Amniotic epithelial cell (primary cell): ENCODE measurements at places on chromosomes 3 and 15.

- DNase-seq: no peak
These were observed 283.4 kb upstream of the LYSMD4 start for GRCh38 chr15:100016632-100017031.

- peak; percentile 49 for DNase-seq
These were observed 27.1 kb upstream of the LACTB start for GRCh38 chr15:63094495-63094931.

DNA sequence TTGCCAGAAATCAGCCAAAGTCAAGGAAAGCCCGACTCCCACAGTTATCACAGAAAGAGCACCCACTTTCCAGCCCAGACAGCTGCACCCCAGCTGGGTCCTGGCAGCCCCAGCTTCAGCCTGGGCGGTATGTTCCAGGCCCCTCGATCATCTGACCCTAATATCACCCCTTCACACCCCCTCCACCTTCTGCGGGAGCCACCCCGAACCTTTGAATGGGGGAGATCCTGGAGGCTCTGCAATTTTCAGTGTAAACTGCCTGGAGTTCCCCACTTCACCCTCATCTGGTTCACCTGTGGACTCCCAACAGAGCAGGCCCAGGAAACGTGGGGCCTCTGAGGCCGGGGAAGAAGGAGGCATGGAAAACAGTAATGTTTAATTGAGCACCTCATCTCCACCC lies 5.9 kb downstream of the PRSS50 start:
- DNase-seq: no peak

DNA sequence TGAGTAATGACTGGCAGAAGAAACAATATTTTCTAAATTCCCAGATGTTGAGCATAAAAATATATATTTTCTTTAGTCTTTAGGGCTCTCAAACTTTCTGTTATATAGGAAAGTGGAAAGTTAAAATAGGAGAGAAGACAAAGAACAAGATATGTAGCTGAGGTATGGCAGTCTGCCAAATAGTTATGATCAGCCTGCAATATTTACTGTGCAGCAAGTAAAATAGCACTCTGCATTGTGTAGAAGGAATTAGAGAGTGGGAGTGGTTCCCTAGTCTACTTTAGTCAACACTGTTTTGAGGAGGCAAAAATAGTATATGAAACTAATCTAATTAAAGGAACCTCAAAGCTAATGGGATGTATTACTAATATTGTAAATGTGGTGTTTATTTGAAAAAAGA lies 978.1 kb upstream of the ALCAM start:
- peak; percentile 73 for DNase-seq

GRCh38 chr15:84826369-84826823 lies 9.2 kb downstream of the ALPK3 start:
- DNase-seq: peak; percentile 27

DNA sequence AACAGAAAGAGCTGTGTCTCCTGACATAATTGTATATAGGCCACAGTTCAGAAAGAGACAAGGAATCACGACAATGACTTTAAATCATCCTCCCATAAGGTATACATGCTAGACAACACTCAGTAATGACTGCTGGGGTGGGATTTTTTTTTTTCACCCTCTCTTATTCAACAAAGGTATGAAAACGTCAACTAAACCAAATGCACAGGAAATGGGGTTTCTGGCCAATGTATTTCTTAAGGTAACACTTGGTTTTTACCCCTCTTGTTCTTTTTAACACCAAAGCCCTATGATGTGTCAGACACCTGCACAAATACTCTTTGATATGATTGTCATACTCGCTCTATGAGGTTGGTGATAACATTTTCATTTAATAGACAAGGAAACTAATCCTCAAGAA lies 78.3 kb downstream of the MCF2L2 start:
- DNase-seq: no peak

DNA sequence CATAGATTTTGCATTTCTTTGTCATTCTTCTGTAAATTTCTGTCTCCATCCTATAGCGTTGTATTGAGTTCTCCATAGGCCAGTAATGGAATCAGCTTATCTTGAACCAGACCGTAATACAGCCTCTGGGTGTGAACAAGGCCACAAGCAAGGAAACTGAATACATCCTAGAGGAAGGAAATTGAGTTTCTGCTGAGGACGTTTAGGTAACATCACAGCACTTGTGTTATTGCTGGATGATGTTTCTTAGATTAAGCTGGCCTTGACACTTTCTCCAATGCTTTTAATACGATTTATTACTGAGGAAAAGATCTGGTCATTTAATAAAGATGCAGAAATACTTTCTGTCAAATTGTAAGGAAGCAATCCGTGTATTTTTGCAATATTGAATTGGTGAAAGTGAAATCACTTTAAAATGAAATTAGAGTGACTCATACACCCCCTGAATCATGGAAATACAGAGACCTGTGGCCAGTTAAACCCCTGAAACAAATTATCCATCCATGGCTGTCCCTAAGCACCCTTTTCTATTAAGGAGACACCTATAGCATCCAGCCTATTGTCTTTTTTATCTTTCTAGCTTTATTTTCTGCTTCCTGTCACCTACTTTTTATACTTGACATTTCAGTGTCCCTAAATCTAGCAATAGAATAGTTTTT lies 48.5 kb upstream of the UBE3A start:
- DNase-seq: no peak

DNA sequence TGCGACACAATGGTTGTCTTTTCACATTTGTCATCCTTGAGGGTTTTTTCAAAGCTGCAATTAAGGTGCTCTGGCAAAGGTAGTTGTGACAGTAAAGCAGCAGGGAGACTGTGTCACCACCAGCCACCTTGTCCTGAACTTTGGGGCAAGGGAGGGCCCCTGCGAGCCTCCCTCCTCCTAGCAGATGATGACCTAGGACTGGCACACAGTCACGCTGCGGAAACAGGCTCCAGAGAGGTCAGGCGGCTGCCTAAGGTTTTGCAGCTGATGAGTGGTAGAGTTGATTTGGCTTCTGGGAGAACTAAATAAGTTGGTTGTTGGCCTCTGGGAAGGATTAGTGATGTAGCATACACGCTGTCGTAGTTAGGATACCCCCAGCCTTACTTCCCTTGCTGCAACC lies 62.7 kb downstream of the PDIA5 start:
- no peak for DNase-seq

- peak; percentile 50 for DNase-seq
These were observed 29.4 kb upstream of the LDHAL6B start for GRCh38 chr15:59177317-59177660.

DNA sequence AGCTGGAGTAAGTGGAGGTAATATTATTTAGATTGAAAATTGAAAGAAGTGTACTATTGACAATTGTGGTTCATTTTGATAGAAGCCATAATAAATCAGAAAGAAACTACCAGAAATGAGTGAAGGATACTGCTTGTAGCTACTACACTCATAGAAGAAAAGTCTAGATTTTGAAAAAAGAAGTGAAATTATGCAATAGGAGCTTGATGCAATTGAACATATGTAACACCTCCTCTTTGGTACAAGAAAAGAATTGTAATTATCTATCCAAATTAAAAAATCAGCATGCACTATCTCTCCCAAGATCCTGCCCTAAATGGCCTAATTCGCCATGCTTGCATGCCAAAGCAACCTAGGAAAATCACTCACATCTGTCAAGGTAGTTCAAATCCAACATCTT lies 51.1 kb upstream of the CD200R1L start:
- no peak for DNase-seq

GRCh38 chr15:74442604-74443003 lies 8.8 kb upstream of the SEMA7A start:
- no peak for DNase-seq

DNA sequence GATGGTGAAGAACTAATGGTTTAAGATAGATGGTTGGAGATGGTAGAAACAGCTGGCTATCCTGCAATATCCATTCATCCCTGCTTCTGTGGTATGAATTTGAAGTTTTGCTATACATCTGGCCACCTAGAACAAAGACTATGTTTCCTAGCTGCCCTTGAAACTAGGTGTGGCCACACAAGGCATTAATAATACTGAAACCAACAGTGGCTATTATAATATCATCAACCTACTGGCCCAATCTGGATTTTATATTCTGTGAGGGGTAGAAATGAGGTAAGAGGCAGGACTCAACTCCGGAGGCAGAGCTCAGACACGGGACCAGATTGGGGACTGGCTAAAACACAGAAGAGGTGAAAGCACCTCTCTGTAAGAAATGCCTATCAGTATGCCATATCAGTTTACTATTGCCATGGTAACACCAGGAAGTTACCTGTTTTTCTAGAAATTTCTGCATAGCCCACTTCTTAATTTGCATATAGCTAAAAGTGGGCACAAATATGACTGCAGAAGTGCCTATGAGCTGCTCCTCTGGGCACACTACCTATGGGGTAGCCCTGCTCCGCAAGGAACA lies 8.4 kb downstream of the IFT80 start:
- no peak for DNase-seq

DNA sequence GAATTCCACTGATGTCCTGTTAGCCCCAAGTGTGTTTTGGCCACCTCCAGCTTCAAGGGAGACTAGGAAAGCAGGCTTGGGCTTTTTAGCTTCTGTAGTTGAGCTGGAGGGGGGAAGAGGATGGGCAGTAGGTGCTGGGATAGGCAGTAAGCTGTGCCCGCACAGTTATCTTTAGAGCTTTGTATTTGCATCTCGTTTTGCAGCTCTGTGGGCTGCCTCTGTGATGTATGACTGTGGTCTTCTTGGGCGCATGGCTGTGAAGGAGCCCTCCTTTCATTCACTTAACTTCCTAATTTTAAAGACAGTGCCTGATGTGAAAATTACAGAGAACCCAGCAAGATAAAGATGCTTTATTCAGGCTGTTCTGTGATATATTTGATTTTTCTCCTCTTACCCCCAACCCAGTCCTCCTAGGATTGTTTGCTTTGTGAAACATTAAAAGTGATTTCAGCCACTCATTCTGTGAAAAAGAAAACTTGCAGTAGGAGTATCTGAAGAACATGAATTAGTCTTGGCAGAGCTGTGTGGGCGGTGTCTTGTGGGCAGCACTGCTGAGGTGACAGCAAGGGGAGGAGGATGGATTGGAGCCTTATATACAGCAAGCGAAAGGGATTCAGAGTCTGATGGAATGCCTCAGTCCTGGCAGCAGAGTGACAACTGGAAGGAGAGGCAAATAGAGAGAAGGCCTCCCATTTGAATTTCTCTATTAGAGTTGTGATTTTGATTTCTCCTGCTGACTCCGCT lies 74.3 kb downstream of the LARS2 start:
- DNase-seq: peak; percentile 53

GRCh38 chr3:125357032-125357658 lies 18.0 kb downstream of the ZNF148 start:
- no peak for DNase-seq
